ENCODE measurements at places on chromosomes 2 and 18. TPM values are rescaled to one million over a fixed set of nuclear protein-coding genes. Genes with fewer than 3 reads are reported as not detected.
A peak's percentile ranks its signal among the peaks of the same experiment; 100 is the strongest.

Gene ACMSD
- total RNA-seq = not detected

GRCh38 chr2:137194111-137194510 lies 428.8 kb downstream of the THSD7B start:
- no peaks in the 10 kb centered on the region for H3K27me3 ChIP-seq
- DNase-seq = no peak
- H3K4me1 ChIP-seq = no peaks in the 10 kb centered on the region
- no peak overlapping the region for H3K27ac ChIP-seq
- no peaks in the 10 kb centered on the region for H3K36me3 ChIP-seq

- DNase-seq = peak; percentile 4
- H3K4me1 ChIP-seq = no peaks in the 10 kb centered on the region
- no peak overlapping the region for H3K4me3 ChIP-seq
- no peaks in the 10 kb centered on the region for H3K27me3 ChIP-seq
- no peaks in the 10 kb centered on the region for H3K36me3 ChIP-seq
These were observed 368.6 kb upstream of the SPRED2 start for GRCh38 chr2:65800998-65801397.

GRCh38 chr2:84057917-84058560 lies 401.0 kb downstream of the SUCLG1 start:
- H3K4me3 ChIP-seq = no peak overlapping the region
- no peaks in the 10 kb centered on the region for H3K36me3 ChIP-seq
- no peak for DNase-seq

- H3K4me1 ChIP-seq = no peaks in the 10 kb centered on the region
- no peaks in the 10 kb centered on the region for H3K36me3 ChIP-seq
- no peak for DNase-seq
- no peak overlapping the region for H3K4me3 ChIP-seq
- no peaks in the 10 kb centered on the region for H3K27me3 ChIP-seq
- no peak overlapping the region for H3K27ac ChIP-seq
These were observed 453.9 kb upstream of the FSIP2 start for GRCh38 chr2:185284696-185285095.

Gene ERBB4
- total RNA-seq = 0.17 TPM

- H3K36me3 ChIP-seq = no peaks in the 10 kb centered on the region
- no peaks in the 10 kb centered on the region for H3K4me1 ChIP-seq
- H3K4me3 ChIP-seq = no peak overlapping the region
- no peak for DNase-seq
- H3K27ac ChIP-seq = no peak overlapping the region
These were observed 60.3 kb upstream of the HPCAL1 start for GRCh38 chr2:10242451-10242850.

DNA sequence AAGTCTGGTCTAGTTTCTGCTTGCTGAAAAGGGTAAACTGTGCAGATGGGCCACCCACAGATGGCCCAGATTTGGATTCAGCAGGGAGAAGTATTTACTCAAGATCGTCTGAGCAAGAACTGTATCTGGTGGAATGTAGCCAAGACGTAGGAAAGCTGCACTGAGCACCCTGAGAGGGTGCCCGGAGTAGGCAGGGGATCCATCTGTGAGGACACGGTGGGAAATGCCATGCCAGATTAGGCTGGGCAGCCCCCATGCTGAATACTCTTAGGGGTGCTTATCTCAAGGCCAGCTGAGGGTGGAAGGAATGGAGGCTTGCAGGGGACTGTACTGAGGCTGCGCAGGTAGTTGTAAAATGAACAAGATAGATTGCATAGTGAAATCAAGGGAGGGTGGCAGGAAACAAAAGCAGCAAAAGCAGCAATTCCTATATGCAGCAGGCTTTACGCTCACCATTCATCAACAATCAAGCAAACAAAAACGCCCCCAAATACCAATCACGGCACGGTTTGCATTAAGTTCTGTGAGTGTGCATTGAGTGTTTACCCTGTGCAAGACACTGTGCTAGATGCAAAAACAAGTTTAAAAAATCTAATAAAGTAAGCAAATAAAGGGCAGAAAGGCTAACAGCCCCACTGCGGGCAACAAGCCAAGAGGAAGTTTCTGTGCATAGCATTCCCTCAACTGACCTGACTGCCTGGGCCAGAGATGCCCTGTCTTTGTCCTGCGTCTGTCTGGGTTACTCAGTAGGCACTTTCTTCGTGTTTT lies 32.2 kb upstream of the LPIN2 start:
- H3K4me3 ChIP-seq = no peak overlapping the region
- H3K27me3 ChIP-seq = no peaks in the 10 kb centered on the region
- no peak overlapping the region for H3K27ac ChIP-seq
- no peaks in the 10 kb centered on the region for H3K4me1 ChIP-seq
- H3K36me3 ChIP-seq = no peaks in the 10 kb centered on the region

Gene ARID5A
- 7.2 TPM for total RNA-seq

DNA sequence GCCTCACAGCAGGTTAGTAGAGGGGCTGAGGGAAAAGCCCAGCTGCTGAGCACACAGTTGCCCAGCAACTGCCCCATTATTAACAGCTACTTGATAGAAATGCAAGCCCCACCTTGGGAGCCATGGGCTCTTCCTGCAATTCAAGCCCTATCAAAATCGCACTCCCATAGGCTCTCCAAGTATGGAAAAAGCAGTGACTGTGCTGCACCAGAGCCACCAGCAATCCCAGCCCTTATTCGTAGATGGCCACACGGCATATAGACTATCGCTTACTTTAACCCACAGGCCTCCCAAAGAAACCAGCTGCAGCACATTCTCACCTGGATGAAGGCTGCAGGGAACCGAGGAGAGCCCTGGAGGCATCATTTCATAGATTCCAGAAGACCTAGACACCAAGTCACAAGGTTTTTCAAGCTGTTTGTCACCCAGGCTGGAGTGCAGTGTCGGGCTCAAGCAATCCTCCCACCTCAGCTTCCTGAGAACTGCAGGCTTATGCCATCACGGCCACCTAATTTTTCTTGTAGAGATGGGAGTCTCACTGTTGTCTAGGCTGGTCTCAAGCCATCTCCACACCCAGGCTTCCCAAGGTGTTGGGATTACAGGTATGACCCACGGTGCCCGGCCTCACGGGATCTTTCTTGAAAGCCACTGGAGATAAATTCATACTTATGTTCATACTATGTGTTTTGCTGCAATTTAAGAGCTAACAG lies 11.3 kb downstream of the NCL start:
- no peaks in the 10 kb centered on the region for H3K4me1 ChIP-seq
- no peak for DNase-seq
- no peak overlapping the region for H3K27ac ChIP-seq
- H3K4me3 ChIP-seq = no peak overlapping the region
- H3K36me3 ChIP-seq = peaks cover 19% of the 10 kb centered on the region
- no peaks in the 10 kb centered on the region for H3K27me3 ChIP-seq

Data from fibroblast of lung (primary cell).